Neural crest cell (in vitro differentiated cells): ENCODE measurements at places on chromosomes 5 and 9. TPM values are rescaled to one million over a fixed set of nuclear protein-coding genes. Genes with fewer than 3 reads are reported as not detected.
A peak's percentile ranks its signal among the peaks of the same experiment; 100 is the strongest.

AQP7 gene
- 0.57 and 0.98 TPM in 2 replicates for total RNA-seq

DNA sequence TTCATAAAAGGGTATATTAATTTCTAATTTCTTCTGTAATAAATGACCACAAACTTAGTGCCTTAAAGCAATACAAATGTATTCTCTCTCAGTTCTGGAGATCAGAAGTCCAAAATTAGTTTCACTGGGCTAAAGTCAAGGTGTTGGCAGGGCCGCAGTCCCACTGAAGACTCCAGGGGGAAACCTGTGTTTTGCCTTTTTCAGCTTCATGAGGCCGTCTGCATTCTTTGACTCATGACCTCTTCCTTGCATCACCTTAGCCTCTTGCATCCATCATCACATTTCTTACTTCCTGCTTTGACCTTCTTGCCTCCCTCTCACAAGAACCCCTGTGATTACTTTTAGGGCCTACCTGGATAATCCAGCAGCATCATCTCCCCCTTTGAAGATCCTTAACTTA is 42.0 kb upstream of the ALDH1B1 start:
- no peak for DNase-seq

DNA sequence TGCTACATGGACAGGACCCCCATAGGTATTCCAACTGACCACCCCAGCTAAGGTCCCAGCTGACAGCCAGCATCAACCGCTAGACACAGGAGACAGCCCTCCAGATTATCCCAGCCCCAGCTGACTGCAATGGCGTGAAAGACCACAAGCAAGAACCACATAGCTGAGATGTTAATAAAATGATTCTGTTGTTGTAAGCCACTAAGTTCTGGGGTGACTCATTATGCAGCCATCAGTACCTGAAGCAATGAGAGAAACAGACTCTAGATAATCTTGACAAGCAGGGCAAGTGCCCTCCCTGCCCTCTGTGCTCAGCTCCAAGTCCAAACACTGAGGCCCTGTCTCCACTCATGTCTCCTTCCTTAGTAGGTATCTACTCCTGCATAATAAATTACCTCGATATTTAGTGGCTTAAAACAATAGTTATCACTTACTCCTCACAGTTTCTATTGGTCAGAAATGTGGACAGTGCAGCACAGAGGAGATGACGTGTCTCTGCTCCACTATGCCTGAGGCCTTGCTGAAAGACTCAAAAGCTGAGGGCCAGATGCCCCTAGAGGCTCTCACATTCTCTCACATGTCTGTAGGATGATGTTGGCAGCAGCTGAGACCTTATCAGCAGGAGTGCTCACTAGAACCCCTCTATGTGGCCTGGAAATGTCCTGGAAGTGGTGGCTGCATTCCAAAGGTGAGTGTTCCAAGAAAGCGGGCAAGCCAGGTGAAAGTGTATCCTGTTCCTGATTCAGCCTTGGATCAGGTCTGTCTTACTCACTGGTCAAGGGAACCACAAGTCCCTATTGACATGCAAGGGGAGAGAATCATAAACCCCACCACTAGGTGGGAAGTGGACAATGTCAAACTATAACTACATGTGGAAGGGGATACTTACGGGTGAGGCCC is 2.5 kb downstream of the MGAT1 start:
- DNase-seq = no peak

LCP2 gene
- total RNA-seq = not detected in 2 replicates

OSMR gene
- total RNA-seq = 2.7 and 2.8 TPM in 2 replicates

SLC36A1 gene
- total RNA-seq = 19.3 and 21.7 TPM in 2 replicates

GRCh38 chr5:175750511-175750931 is 92.7 kb downstream of the HRH2 start:
- DNase-seq = no peak

ALDH1B1 gene
- total RNA-seq = 32.9 and 37.3 TPM in 2 replicates

GRCh38 chr5:127909066-127909465 is 174.5 kb upstream of the SLC12A2 start:
- peak; percentile 2 for DNase-seq

CCL27 gene
- 0.86 TPM in 1 of 2 replicates, not detected in the other for total RNA-seq

DNA sequence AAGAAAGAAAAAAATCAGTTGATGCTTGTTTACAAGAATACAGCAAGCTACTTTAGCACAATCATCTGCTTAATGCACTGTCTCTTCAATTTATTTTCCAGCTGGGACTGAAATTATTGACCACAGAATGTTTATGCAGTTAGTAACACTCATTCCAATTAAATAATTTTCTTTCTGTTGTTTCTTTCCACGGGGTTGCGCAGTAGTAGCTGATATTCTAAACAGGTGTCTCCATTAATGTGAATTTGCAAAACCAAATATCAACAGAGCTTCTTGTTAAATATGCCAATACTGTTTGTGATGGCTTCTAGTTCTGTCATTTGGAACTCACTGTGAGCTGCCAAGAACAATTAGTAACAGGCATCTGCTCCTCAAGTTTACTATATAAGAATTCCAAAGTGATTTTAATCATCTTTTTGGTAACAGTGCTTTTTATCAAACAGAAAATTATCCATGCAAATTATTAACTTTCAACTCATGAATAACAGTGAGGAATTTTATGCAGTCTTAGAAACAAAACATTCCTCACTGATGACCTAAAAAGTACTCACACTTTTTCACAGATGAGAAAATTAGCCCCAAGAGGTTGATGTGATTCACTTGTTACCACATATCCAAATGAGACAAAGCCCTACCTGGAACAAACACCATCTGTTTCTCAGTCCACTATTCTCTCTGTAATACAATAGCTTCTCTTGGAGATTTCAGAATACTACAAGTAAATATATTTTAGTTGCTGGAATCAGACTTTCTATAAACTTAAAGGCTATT is 567.6 kb upstream of the RGMB start:
- DNase-seq = no peak

PCDHA13 gene
- total RNA-seq = 1.2 and 1.3 TPM in 2 replicates

CATSPER3 gene
- 0.36 and 0.54 TPM in 2 replicates for total RNA-seq

- no peak for DNase-seq
Observed at GRCh38 chr5:94793113-94793815, 174.8 kb downstream of the SLF1 start.

TMEM167A gene
- 94.0 and 98.8 TPM in 2 replicates for total RNA-seq

DNA sequence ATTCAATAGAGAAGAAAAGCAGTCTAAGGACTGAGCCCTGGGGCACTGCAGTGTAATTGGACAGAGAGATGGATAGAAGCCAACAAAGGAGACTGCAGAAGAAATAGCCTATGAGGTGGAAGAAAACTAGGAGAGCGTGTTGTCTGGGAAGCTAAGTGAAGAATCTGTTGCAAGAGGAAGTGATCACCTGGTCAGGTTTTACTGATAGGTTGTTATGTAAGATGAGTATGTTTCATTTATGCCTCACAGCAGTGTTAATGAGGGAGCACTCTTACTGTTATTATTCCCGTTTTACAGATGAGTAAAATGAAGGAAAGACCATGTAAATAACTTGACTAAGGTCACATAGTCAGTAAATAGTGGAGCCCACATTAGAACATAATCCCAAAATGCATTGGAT is 80.0 kb upstream of the GRHPR start:
- DNase-seq = no peak

MARVELD2 gene
- 0.36 and 0.68 TPM in 2 replicates for total RNA-seq

DNA sequence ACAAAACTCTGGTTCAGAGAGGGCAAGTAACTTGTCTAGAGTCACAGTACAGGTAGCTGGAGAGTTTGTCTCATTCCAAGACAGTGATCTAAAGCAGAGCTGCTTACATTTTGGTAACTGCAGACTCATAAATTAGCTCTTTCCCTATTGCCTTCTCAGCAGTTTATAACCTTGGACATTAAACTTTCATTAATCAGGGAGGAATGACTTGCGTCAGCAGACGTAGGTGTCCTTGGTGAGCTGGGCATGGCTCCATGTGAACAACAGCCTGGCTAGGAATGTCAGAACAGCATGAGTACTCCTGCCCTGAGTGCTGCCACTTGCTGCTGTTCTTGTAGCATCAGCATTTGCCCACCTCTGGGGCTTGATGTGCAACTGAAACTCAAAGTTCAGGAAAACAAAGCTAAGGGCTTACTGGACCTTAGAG is 2.2 kb upstream of the ALDOB start:
- DNase-seq = no peak

TRAF1 gene
- 3.5 and 3.8 TPM in 2 replicates for total RNA-seq

- no peak for DNase-seq
Observed at GRCh38 chr5:141521244-141521781, 32.4 kb downstream of the PCDHGC5 start.

GRCh38 chr5:81898403-81898802 is 73.4 kb upstream of the ATG10 start:
- DNase-seq = no peak

GRCh38 chr9:9483175-9483574 is 1129.6 kb downstream of the PTPRD start:
- DNase-seq = no peak

RASGRF2 gene
- 0.14 and 0.19 TPM in 2 replicates for total RNA-seq

GRCh38 chr5:104412649-104413240 is 850.2 kb upstream of the NUDT12 start:
- peak; percentile 2 for DNase-seq

GRXCR2 gene
- not detected in 2 replicates for total RNA-seq

DNA sequence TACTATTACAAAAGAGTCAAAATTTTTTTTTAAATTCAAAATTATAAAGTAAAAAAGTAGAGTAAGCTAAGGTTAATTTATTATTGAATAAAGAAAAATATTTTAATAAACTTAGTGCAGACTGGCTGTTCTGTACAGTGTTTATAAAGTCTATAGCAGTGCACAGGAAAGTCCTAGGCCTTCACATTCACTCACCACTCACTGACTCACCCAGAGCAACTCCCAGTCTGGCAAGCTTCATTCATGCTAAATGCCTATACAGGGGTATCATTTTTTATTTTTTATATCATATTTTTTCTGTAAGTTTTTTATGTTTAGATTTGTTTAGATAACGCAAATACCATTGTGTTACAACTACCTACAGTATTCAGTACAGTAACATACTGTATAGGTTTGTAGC is 700.7 kb upstream of the GRAMD2B start:
- no peak for DNase-seq

CCL28 gene
- not detected in 2 replicates for total RNA-seq

DNA sequence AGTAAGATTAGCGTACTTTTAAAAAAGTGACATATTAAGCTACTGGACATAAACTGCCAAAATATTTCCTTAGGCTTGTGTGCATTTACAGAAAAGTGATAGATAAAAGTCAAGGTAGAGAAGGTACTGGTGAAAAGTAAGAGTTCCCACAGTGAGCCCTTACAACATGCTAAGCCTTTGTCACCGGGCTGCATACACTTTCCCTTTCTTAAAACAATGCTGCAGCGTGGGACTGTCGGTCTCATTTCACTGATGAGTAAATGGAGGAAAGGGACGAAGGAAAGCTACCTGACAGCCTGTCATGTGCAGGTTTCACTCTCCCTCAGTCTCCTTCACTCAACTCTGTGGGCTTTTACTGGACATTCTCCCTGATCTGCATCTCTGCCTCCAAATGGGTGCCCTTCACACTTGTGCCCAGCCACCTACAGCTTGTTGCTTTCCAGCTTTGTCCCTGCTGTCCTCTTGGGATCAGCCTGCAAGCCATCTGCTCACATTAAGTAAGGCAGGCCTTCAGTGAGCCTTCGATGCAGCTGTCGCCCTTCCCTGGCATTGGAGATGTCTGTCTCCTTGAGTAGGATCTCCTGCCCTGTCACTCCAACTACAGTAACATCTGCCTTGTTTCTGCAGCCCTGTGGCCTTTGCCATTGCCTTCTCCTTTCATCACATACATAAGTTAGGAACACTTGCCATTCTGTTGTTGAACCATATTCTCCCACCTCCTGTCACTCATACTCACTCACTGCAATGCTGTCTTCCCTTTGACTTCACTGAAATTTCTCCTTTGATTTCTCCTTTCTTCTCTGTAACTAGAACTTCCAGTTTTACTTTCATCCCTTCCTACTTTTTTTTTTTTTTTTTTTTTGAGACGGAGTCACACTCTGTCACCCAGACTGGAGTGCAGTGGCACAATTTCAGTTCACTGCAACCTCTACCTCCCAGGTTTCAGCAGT is 9.3 kb upstream of the ROPN1L start:
- DNase-seq = no peak

- DNase-seq = no peak
Observed at GRCh38 chr5:119336845-119337580, 18.8 kb upstream of the TNFAIP8 start.

DNA sequence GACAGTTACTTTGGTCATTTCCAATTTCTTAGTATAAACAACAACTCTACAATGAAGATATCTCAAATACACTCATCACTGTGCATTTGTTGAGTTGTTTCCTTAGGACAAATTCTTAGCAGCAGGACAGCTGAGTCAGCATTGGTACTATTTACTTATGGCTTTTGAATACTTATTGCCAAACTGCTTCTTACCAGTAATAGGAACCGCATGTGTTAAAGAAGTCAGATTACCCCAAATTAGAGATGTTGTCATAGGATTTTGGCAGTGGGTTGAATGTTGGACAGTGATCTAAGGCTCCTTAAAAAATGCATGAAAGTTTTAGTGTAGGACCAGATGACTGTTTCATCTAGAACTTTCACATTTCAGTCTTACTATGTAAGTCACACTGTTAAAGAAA is 280.1 kb upstream of the DMRT1 start:
- DNase-seq = no peak

DNA sequence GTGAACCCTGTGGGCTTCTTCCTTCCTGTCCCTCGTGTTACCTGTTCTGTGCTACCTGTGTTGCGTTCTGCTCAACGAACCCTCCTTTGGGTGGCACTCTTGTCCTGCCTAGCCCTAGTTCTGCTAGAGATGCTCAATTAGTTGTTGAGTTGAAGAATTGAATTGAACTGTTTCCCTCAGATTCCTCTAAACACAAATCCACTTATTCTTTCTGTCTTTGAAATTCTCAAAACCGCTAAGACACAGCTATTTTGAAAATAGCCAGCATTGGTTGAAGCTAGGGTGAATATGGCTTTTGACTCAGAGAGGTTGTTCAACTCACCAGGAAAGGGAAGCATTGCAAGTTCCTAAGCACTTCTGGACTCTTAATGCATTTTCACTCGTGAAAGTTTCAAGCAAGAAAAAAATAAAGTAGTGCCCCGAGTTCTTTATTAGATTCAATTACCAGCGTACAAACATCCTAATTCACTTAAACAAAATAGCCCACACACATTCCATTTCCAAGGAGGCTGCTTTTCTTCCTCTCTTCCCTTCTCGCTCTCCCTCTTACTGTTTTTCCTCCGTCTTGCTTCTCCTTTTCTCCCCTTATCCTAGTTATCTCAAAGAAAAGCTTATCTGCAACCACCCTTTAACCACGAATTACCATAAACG is 642 bp upstream of the ITGA1 start:
- DNase-seq = no peak

SYNPO gene
- 1.5 TPM in 2 replicates for total RNA-seq

ZCCHC7 gene
- 21.6 and 21.9 TPM in 2 replicates for total RNA-seq

DNA sequence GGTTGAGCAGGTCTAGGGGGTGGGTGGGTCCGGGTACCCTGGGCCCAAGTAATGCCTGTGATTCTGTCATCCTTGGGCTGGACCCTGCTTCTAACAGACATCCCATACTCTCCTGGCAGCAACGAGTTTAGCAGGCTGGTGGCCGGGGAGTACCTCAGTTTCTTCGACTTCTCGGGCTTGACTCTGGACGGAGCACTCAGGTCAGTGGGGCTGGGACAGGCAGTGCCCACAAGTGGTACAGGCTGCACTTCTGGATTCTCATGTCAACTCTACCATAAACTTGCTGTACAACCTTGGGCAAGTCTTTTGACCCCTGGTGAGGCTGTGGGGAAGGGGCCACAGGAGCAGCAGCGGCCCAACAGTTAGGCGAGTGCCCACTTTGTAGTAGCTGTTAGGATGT is 21.8 kb downstream of the PSD2 start:
- DNase-seq = no peak

- no peak for DNase-seq
Observed at GRCh38 chr5:95327211-95327610, 42.3 kb upstream of the MCTP1 start.

TNFSF8 gene
- total RNA-seq = not detected in 2 replicates

- no peak for DNase-seq
Observed at GRCh38 chr5:14675865-14676300, 11.4 kb downstream of the OTULIN start.

GRCh38 chr9:122332083-122332482 is 38.7 kb upstream of the PTGS1 start:
- no peak for DNase-seq
